ENCODE measurements at places on chromosomes 16 and 17. TPM values are rescaled to one million over a fixed set of nuclear protein-coding genes. Genes with fewer than 3 reads are reported as not detected.

- no peak for DNase-seq
Measured at GRCh38 chr16:70597135-70597835, 49.1 kb upstream of the IL34 start.

- DNase-seq, result no peak
Measured at GRCh38 chr17:15409721-15410250, 57.6 kb downstream of the CDRT4 start.

Gene TLCD3B
- polyA plus RNA-seq, result not detected

Gene KRT28
- polyA plus RNA-seq, result not detected

Gene NPIPA3
- not detected for polyA plus RNA-seq

Gene XYLT1
- 0.44 TPM for polyA plus RNA-seq

DNA sequence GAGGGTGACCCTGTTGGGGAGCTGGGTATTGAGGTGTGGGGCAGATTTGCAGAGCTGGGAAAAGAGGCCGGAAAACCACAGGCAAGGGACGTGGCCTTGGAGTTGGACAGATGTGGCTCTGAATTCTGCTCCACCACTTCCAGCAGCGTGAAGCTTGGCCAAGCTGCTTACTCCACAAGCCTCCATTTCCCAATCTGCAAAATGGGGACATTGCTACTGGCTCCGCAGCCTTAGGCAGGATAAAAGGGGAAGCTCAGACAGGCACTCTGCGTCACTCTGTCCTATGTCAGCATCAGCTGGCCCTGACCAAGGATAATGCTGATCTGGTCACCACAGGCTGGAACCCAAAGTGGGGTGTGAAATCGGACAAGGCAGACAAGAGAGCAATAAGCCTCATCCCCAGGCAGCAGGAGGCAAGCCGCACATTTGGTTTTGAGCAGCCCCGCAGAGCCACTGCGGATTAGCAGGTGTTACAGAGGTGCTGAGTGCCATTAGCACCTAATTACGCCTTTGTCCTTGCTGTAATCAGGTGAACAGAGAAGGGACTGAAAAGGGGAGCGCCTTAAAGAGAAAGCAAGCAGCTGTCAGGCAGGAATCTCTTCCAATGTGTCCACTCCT lies 54.8 kb downstream of the SDK2 start:
- no peak for DNase-seq

- no peak for DNase-seq
Measured at GRCh38 chr17:28635506-28635905, 9.5 kb downstream of the BLTP2 start.

Gene CDH5
- polyA plus RNA-seq, result not detected
